ENCODE measurements at places on chromosomes 11 and 22. TPM values are rescaled to one million over a fixed set of nuclear protein-coding genes. Genes with fewer than 3 reads are reported as not detected.

BAIAP2L2 gene
- 0.67 TPM for total RNA-seq

XNDC1N gene
- 15.8 TPM for total RNA-seq

RIMBP3B gene
- 0.16 TPM for total RNA-seq

CCDC188 gene
- total RNA-seq: not detected

MPPED2 gene
- 0.63 TPM for total RNA-seq

GPR83 gene
- 0.07 TPM for total RNA-seq

RAB36 gene
- total RNA-seq: 0.22 TPM

FLRT1 gene
- total RNA-seq: not detected
